ENCODE measurements at places on chromosomes 7 and 10.

GRCh38 chr10:123270806-123271205, 116.6 kb downstream of the BUB3 start:
- no peak for DNase-seq

GRCh38 chr7:97118306-97118917, 914 bp downstream of the SDHAF3 start:
- DNase-seq: peak; percentile 60

DNA sequence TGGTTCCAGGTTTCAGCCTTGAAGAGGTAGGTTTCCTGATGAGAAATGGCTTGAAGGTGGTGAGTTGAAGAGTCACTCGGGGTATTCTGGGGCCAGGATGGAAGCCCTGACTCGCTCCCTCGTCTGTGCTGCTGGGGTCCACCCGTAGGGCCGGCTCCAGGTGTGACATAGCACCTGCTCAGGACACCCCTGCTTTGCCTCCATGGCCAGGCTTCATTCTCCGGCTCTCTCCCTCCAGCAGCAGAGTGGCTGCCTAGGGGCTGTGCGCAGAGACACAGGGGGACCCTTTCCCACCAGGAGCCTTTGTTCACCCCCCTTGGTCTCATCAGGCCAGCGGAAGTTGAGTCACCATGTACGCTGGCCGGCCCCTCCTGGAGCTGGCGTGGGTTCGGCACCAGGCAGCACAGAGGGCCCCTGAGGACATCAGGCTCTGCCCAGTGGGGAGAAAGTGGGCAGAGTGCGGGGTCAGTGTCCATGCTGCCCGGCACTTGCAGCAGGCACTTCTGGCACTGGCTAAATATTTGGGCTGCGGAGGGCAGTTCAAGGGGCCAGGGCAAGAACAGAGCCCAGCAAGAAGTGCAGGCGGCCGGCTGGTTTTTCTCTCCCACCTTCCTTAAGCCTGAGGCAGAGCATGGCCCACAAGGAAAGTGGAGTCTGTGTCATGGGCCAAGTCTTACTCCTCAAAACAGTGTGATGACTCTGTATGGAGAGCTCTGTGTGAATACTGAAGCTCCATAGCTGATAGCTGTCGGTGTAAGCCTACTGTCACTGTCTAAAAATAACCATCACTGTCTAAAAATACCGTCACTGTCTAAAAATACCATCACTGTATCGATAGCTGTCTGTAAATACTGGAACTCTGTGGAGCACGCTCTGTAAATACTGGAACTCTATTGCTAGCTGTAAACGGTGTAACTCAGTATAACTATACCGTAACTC, 3.7 kb upstream of the PRKAR1B start:
- DNase-seq: no peak

GRCh38 chr7:1200045-1200444, 32.6 kb upstream of the UNCX start:
- DNase-seq: peak; percentile 71

GRCh38 chr10:76581506-76582256, 1055.9 kb downstream of the KCNMA1 start:
- DNase-seq: peak; percentile 33

DNA sequence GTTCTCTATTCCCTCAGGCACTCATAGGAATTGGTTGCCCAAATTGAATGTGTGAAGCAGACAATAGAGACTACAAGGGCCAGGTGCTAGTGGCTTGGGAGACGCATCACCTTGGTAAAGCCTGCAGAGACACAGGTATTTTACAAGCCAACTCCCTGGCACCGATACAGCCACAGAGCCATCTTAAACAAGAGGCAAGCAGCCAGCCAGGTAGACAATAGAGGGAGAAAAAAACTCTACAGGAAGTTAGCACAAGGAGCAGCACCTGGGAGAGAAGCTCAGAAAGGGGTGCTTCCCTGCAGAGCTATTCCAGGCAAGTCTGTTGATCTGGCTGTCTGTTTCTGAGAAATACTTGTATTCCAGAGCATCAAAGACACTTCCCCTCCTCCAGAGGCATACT, 43.0 kb upstream of the CDK1 start:
- peak; percentile 85 for DNase-seq

DNA sequence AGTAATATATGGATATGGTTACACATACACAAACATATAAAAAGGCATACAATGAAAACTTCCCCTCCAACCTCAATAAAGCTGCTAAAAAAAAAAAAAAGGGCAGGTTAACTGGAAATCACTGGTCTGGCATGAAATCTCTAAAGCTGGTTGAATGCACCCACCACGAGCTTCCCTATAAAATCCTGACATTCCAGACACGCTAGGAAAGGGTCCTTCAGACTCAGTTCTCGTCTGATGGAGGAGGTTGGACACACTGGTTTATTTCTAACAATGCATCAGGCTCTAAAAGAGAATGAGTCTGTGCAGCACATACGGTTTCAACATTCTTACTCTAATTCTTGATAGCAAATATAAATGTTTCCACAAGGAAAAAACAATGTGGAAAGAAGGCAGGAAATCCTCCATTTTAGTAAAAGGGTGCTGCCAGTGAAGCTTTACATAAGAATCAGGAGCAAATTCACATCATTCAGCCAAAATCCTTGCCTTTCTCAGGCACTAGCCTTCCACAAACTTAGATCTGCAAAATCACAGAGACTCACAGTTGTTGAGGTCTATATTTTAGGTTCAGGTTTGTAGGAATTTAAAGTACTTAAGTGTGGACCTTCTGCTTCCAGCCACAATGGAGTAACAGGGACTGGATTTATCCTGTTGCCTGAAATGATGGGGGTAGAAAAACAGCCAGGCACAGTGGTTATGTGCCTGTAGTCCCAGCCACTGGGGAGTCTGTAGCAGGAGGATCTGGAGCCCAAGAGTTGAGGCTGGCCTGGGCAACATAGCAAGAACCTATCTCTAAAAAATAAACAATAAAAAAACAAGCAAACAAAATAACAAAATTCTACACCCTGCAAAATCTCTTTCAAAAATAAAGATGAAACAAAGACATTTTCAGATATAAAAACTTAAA, 73.5 kb downstream of the CYTH3 start:
- DNase-seq: no peak

DNA sequence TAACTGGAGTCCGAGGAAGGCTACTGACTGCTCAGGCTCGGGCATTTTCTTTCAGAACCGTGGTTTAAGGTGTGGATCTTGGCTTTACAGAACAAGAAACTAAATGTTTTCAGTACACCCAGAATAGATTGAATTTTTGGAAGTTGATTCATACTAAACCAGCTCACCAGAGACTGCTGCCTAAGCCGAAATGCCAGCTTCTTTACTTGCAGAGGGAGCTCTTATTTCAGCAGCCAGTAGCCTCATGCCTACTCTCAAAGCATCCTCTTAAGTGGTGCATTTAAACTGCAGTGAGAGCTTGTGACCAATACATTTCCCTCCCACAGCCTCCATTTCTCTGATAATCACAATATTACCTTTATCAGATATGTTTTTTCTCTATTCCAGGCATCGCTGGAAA, 615.1 kb downstream of the SUGCT start:
- DNase-seq: no peak

DNA sequence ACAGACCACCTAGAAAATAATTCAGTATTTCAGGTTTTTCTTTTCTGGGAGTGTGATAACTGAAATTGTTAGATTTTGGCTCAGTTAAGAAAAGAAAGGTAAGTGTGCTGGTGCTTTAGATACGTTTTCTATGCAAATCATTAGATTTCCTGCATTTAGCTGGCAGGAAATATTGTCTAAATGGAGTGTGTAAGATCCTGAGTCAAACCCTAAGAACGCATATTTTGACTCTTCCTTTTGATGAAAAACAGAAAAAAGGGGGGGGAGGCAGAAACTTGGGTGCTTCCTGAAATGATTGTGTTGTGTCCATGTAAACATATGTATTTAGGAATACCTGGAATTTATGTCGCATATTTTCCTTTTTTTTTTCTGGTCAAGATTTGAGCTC, 1.2 kb downstream of the GRK5 start:
- no peak for DNase-seq
